CD4-positive, alpha-beta T cell treated with Interleukin-21 for 1 hour (primary cell): ENCODE measurements at places on chromosomes 2 and 18.

DNA sequence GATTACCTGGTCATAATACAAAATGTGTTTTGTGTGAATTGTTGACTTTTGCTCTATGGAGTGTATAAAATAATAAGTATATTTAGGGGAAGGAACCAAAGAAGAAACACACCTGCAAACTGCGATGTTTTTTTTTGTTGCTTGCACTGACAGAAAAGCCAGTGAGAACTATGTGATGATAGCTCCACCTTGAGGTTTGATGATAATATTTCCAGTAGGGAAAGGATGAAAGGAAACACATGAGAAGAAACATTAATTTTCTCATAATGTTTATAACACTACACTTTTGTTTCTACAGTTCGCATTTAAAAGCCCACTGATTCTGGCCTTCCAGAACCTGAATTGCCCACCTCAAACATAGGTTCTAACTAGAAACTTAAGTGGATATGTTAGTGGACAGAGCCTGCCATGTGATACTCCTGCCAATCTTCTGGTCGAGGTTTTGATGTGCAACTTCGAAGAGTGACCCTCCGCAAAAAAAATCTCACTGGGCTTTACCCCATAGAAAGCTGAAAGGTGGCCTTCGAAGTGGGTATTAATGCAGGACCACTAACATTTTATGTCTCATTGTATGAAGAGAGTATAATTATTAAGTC lies 476.4 kb upstream of the SPHKAP start:
- DNase-seq: no peak

- DNase-seq: no peak
These were observed 448.4 kb downstream of the ADCYAP1 start for GRCh38 chr18:1353025-1353424.

DNA sequence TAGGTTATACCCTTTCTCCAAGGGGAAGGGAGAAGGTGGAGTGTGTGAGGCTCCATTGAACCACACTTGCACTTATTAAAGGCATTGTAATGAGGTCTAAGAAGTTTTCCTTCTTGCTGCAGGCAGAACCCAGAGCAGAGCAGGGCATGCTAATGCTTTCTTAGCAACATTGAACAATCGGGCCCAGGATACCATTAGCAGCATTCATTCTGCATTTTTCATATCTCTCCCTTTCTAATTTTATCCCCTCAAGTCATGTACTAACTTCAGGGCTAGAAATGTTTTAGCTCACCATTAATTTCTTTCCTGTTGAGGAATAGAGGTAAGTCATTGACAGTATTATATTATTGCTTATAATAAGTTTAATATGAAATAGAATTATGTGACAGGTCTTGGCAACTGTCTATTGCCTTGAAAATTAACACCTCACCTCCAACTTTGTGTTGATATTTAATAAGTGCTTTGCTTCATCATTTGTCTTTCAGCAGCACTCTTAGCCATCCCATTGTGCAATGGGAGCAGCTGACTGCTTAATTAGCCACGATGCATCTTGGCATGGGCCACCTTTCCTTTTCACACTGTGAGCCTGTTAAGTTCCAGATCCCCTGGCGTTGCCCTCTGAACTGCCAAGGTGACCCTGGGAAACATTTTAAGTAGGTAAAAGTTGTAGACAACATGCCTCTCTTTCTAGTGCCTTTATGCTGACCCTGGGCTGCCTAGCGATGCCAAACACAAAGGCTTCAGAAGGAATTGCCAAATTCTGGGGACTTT lies 300.8 kb upstream of the MEX3C start:
- no peak for DNase-seq

DNA sequence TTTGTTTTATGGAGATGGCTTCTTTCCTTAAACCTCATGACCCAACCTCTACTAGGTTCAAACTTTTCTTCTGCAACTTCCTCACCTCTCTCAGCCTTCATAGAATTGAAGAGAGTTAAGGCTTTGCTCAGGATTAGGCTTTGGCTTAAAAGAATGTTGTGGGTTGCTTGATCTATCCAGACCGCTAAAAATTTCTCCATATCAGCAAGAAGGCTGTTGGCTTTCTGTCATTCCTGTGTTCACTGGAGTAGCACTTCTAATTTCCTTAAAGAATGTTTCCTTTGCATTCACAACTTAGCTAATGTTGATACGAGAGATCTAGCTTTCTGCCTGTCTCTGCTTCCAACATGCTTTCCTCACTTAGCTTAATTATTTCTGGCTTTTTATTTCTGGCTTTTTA lies 58.1 kb upstream of the KYNU start:
- DNase-seq: no peak

DNA sequence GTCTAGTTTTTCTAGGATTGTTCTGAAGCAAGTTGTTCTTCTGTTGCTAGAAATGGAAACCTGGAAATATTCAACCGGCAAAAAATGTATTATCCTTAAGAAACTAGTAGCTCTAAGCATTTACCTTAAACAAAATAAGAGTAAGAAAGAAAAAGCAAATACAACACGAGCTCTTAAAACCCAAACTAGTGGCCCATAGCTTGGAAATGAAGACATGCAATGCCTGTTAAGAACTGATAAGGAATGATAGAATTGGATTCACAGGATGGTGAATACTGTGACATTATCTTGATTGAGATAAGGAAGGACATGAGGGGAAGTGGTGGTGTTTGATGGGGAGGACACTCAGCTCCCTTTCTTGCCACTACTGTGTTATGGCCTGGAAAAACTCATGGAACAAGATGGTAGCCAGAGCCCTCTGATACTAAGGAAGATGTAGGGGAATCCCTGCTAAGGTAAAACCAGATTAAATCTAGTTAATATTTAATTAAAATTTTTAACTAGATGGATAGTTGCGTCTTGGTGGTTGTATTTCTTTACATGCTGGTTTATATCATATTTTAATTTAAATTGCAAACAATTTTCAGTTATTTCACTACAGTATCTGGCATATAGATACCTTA lies 193.8 kb downstream of the LPIN1 start:
- DNase-seq: no peak

DNA sequence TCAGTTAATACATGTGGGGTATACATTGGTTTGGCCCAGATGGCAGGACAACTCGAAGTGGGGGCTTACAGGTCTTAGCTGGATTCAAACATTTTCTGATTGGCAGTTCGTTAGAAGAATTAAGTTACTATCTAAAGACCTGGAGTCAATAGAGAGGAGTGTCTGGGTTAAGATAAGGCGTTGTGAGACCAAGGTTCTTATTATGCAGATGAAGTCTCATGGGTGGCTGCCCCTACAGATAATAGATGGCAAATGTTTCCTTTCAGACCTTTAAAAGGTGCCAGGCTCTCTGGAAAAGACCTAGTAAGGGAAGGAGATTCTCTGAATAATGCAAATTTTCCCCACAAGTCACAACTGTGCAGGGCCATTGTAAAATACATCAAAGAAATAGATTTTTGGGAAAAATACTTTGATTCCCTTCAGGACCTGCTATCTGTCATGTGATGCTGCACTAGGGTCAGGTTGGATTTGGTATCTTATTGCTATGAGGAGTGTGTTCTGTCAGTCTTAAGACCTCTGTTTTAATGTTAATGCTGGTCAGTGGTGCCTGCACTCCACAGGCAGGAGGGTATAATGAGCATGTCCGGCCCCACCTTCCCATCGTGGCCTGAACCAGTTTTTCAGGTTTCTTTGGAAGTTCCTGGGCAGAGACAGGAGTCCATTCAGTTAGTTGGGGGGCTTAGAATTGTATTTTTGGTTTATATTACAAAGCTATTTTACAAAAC lies 14.3 kb upstream of the MC5R start:
- DNase-seq: no peak

GRCh38 chr2:33681364-33681757 lies 82.3 kb upstream of the FAM98A start:
- no peak for DNase-seq

DNA sequence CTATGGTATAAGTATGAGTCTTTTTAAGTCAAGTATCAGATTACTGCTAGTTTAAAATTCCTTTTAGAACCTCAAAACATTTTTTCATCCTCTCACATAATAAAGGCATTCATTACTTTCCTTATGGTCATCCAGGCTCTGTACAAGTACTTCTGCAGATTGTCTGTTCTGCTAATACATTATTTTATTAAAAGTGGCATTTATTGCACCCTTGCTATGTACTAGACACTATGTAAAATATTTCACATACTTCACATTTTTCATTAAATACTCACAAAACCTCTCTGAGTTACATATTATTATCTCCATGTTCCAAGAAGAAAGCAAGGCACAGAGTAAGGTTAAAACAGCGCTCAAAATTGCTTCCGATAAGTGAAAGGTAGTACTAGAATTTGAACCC lies 84.1 kb downstream of the RAPH1 start:
- DNase-seq: no peak

DNA sequence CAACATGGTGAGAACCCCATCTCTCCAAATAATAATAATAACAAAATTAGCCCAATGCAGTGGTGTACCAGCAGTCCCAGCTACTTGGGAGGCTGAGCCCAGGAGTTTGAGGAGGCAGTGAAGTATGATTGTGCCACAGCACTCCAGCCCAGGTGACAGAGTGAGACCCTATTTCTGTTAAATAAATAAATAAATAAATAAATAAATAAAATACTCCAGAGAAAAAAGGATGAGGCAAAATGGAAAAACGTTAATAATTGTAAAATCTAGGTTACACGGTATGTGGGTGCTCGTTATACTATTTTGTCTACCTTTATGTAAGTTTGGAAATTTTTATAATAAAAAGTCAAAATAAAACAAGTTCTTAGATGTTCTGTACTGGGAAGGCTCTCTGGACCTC lies 8.6 kb upstream of the EMX1 start:
- no peak for DNase-seq

DNA sequence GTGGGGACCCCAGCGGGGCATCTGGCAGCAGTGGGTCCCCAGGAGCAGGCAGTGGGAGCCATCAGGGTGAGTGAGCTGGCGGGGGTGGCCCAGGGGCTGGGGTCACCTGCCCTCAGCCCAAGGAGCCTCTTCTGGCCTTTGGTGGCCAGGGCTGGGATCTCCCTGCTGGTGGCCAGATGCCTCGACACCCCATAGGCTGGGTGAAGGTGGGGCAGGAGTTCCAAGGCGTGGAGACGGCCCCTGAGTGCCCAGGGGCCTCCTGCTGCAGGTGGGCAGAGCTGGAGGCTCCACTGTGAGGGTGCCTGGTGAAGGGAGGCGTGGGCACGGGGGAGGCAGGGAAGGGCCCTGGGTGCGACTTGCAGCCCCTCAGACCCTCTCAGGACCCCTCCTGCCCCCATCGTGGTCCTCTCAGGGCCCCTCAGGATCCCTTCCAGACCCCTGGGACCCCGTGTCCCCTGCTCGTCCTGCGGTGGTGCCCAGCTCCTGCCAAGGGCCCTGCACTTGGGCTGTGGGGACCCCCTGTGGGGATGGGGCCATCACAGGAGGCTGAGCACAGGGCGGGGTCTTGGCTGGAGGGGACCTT lies 5.0 kb upstream of the GPR35 start:
- no peak for DNase-seq

GRCh38 chr2:231181860-231182512 lies 16.4 kb upstream of the ARMC9 start:
- DNase-seq: no peak

DNA sequence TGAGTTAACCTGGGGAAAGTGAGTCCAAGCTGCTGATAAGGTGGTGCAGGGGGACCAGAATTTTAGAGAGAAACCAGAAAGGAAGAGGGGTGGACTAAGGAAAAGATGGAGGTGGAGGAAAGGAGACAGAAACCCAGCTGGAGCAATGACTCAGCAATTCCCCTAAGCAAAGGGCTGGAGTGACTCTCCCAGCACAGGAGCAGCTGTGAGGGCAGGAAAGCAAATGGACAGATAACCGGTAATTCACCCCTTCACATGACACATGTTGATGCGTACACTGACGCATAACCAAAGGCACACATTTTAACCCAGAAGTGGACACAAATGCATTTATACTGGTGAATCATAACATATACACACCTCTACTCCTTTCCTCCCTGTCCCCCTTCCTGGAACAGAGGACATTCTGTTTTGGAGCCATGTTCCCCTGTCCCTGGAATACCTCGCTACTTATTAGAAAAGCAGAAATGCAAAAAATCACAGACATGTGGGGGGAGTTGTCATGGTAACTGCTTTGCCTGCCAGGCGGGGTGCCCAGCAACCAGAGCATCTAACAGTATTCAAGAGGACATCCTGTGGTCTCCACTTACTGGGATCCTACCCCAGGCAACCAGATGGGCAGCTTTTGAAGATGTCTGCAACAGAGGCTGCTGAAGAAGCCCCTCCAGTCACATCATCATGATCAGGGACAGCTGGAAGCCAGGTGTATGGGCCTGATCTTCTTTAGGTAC lies 4.7 kb downstream of the CDK5R2 start:
- DNase-seq: no peak

- no peak for DNase-seq
These were observed 609.1 kb upstream of the SYT4 start for GRCh38 chr18:43886341-43886740.

GRCh38 chr2:40410695-40411094 lies 41.2 kb downstream of the SLC8A1 start:
- no peak for DNase-seq
